IMR-90 (cell line): ENCODE measurements at places on chromosomes 3 and 15. TPM values are rescaled to one million over a fixed set of nuclear protein-coding genes. Genes with fewer than 3 reads are reported as not detected.

Gene DGKG
- 2.5 and 4.1 TPM in 2 replicates for total RNA-seq

Gene MITF
- 13.3 and 16.7 TPM in 2 replicates for total RNA-seq

Gene DUOXA2
- total RNA-seq, result not detected in 2 replicates

Gene GNAT1
- not detected in 2 replicates for total RNA-seq

Gene COL8A1
- total RNA-seq, result 109 and 119 TPM in 2 replicates

Gene RETNLB
- not detected in 2 replicates for total RNA-seq

Gene C3orf49
- not detected in 2 replicates for total RNA-seq

Gene TMCO5A
- total RNA-seq, result not detected in 2 replicates

Gene EIF4E3
- total RNA-seq, result 0.72 and 0.83 TPM in 2 replicates

Gene SLC2A2
- total RNA-seq, result not detected in 2 replicates

Gene AMIGO3
- not detected in 2 replicates for total RNA-seq

Gene IL17RC
- total RNA-seq, result 18.9 and 20.8 TPM in 2 replicates

Gene STX19
- total RNA-seq, result not detected in 2 replicates

Gene C15orf39
- total RNA-seq, result 1.3 and 1.9 TPM in 2 replicates

Gene DNASE1L3
- total RNA-seq, result not detected in 2 replicates

Gene AGBL1
- total RNA-seq, result not detected in 2 replicates

Gene PPP1R14D
- total RNA-seq, result not detected in 2 replicates

Gene SLC7A14
- total RNA-seq, result 6.7 and 6.8 TPM in 2 replicates

Gene ITIH1
- total RNA-seq, result not detected in 2 replicates

Gene GCSAM
- total RNA-seq, result not detected in 2 replicates
